CD8-positive, alpha-beta memory T cell (primary cell): ENCODE measurements at places on chromosomes 12 and 14.
A peak's percentile ranks its signal among the peaks of the same experiment; 100 is the strongest.

GRCh38 chr12:66036317-66036716 lies 94.2 kb downstream of the LLPH start:
- no peak for DNase-seq

DNA sequence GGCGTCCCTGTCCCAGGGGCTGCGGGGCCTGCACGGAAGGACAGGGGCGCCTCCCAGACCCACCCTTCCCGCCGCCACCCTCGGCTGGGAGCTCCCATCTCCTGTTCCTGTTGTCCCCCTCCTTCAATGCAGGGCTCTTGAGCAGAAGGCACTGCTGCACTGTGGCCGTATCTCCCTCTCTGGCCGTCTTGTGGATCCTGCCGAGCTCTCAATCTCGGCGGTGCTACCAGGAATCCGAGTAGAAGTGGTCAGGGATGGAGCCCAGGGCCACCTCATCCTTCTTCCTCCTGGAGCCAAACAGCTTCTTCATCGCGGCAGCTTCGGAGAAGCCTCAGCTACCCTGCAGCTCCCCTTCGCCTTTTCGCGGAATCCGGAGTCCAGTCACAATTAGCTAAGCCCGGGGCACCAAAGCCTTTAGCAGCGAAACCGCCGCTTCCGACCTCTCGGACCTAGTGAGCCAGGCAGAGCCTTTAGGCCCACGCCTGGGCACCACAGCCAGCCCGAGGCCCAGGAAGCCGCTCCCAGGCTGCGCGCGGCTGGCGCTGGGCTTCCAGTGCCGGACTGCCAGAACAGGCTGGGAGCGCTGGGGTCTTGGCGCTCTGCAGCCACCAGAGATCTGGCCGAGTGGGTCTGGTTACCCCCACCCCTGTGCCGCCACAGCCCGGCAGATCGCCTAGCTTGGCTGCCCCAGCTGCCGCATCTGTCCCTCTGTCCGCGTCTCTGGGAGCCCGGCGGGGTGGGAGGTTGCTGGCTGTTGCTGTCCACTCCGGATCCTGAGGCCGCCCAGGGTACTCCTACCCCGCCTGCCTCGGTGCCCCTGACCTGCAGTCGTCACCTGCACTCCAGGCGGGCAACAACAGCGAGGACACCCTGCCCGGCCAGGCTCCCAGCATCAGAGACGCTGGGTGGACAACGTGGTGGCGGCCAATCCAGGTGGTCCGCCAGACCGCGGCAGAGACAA lies 69.1 kb downstream of the ASCL4 start:
- no peak for DNase-seq

DNA sequence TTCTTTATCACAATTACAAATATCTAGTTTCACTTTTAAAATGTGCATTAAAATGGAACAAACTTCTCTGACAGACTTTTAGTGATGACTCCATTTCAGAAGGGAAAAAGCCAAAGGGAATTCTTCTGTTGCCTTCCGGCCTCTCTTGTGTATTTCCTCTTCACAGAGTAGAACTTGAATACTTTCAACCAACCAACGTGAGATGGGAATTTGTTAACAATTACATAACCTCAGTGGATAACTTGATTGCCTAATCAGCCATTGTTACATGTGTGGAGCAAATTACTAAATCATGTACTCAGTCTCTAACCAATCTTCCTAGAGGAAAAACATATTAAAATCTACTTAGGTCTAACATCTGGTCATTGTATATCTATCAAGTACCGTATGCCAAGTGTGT lies 291.1 kb downstream of the SYT1 start:
- no peak for DNase-seq

- no peak for DNase-seq
These were observed 57.1 kb upstream of the PCED1B start for GRCh38 chr12:47022296-47022695.

GRCh38 chr14:96811985-96812667 lies 14.9 kb downstream of the VRK1 start:
- no peak for DNase-seq

GRCh38 chr12:11568762-11569478 lies 80.6 kb upstream of the ETV6 start:
- no peak for DNase-seq

- DNase-seq, result peak; percentile 52
These were observed 498 bp downstream of the GPR132 start for GRCh38 chr14:105064721-105065143.

- DNase-seq, result no peak
These were observed 50.2 kb downstream of the ARL6IP4 start for GRCh38 chr12:123030686-123031085.

DNA sequence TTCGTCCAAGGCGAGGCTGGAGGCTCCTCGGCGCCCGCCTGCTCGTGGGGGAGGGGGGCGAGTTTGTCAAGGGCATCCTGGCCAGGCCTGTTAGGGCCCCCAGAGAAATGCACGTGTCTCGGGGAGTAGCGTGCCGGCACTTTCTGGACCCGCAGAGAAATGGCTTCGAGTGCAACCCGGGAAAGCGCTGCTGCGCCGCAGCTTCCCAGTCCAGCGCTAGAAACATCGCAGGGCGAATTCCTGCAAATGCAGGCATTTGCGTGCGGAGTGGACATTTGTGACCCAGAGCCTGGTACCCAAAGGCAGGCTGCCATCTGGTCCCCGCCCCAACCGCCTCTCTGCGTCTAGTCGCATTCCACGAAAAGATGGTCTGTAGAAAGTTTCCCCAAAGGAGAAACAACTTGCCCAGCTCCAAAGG lies 756 bp downstream of the LGR5 start:
- no peak for DNase-seq

DNA sequence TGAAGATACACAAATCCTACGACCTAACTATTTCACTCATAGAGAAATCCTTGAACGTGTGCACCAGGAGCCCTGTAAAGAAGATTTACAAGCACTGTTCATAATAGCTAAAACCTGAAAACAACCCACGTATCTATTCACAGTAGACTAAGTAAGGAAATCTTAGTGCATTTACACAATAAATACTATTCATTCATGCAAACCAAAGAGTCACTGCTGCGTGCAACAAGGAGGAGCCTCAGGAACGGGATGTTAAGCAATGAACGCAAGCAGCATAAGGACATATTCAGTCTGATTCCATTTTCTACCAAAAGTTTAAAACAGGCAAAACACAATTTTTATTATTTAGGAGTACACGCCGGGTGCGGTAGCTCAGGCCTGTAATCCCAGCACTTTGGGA lies 176.6 kb downstream of the TTC7B start:
- no peak for DNase-seq

DNA sequence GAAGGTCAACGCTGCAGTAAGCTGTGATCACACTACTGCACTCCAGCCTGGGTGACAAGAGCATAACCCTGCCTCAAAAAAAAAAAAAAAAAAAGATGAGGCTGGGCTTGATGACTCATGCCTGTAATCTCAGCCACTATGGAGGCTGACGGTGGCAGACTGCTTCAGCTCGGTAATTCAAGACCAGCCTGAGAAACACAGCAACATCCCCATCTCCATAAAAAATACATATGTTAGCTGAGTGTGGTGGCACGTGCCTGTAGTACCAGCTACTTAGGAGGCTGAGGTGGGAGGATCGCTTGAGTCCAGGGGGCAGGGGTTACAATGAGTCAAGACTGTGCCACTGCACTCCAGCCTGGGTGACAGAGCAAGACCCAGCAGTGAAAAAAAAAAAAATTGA lies 50.4 kb downstream of the GXYLT1 start:
- peak; percentile 14 for DNase-seq

DNA sequence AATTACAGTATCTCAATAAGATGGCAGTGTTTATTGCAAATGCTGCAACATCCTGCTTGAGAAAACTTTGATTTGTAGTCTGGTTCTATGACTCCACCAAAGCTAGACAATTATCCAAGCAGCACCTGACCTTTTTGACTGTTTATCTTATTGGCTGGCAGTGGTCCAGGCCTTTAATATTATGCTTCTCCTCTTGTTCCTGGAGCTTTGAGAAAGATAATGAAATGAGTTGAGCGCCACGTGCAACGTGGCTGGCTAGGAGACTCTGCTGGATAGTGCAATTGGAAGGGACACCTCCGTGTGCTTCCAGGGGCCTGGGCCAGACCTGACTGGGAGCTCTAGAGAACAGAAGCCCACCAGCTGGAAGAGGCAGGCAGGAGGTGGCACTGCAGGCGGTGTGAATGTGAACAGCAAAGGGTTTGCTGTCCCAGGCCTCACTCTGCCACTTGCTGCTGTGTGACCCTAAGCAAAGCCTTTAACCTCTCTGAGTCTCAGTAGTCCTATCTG lies 349.3 kb downstream of the CACNA1C start:
- DNase-seq, result no peak

GRCh38 chr12:110234331-110234751 lies 46.7 kb upstream of the ATP2A2 start:
- no peak for DNase-seq

DNA sequence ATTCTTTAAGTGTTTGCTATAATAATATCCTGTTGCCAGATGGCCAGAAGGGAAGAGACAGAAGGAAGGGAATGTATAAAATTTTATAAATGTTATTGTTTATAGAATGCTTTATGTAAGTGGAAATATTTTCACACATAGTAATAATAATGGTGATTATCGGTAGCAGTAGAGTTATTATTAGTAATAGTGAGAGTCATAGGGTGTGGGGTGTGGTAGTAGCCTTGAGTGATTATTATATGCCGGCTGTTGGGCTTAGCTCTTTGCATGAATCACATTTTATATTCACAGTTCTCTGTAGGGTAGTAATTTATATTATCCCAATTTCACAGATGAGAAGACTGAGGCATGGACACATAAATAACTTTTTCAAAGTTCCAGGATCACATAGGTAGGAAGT lies 391.4 kb downstream of the C12orf75 start:
- no peak for DNase-seq

DNA sequence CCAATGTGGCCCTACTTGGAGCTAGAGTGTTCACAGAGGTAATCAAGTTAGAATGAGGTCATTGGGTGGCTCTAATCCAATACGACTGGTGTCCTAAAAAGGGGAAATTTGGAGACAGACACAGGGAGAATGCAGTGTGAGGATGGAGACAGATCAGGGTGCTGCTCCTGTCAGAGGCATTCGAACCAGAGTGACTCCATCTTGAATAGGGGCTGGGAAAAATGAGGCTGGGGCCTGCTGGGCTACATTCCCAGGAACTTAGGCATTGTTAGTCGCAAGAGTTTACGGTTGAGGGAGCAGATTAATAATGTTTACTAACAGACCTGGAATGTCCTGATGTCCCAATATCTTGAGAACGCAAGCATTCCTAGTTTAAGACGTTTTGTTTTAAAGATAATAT lies 20.2 kb downstream of the TNFAIP2 start:
- no peak for DNase-seq

GRCh38 chr12:126474703-126475102 lies 1409.5 kb downstream of the AACS start:
- no peak for DNase-seq

GRCh38 chr12:44839785-44840184 lies 36.3 kb downstream of the NELL2 start:
- no peak for DNase-seq

DNA sequence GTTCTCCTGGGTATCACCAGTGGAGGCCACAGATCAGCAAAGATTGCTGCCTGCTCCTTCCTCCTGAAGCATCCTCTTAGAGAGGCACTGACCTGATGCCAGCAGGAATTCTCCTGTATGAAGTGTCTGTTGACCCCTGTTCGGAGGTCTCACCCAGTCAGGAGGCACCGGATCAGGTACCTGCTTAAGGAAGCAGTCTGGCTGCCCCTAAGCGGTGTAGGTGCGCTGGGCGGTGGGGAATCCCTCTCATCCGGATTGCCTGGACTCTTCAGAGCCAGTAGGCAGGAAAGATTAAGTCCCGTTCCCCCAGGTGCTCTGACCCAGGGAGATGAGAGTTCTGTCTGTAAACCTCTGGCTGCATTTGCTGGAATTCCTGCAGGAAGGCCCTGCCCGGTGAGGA lies 455.2 kb downstream of the CCDC91 start:
- no peak for DNase-seq

- DNase-seq, result no peak
These were observed 148.9 kb downstream of the ITPR2 start for GRCh38 chr12:26684101-26684500.

DNA sequence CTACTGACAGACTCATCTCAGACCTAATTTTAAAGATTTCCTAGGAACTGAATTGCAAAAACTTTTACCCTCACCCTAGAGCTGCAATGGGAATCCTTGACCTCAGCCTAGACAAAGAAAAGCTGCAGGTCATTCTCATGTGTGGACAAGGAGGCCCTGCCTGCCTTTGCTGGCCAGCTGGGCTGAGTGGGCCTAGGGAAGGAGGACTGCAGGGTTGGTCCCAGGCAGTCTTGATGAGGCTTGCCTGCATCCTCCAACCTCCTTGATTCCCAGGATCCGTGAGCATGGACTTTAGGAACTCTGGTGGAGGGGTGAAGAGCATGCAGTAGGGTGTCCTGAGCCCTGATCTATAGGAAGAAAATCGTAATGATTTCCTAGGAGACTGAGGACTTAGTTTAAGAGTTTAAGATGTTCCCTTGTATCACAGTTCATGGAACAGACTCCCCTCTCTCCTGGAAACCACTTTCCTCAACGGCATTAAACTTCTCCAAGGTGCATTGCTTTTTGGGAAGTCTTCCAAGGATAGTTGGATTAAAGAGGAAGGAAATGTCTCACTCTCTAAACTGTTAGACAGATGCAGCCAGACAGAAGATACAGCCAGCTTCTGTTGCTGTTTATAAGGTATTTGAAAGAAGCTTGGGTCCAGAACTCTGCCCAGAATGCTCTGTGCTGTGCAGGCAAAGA lies 55.4 kb upstream of the DDX11 start:
- DNase-seq, result no peak

DNA sequence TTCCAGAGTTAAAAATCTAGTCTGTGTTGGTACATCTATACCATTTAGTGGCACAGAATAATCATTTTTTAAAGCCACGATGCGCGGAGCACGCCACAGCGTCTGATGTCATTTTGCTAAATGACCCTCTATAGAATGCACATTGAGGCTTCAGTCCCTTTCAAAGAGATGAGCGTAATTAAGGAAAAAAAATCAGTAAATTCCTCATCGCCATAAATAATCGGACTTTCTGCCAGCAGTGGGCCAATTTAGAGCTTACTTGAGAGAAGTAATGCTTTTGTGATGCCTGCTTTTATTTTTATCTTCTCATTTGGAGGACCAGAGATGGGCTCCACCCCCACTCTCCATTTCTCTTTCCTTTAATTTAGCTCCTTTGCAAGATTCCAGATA lies 4.0 kb downstream of the ASCL1 start:
- DNase-seq, result no peak
